ENCODE measurements at places on chromosomes 7 and 10. TPM values are rescaled to one million over a fixed set of nuclear protein-coding genes. Genes with fewer than 3 reads are reported as not detected.

DNA sequence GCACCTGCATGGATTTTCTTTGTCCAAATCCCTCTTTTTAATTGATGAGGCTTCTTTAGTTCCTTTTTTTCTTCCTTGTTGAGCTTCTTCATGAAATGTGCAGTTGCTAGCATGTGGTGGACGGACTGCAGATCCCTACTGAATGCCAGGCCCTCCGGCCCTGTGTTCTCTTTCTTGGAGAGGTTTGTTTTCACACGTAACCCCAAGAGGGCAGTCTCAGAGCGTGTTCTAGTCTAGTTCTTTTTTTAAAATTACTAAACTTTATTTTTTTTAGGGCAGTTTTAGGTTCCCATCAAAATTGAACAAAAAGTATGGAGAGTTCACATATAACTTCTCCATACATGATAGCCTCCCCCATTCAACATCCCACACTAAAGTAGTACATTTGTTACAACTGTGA, 190.0 kb downstream of the CFTR start:
- DNase-seq: no peak

The SLIT1 gene
- 0.42 TPM for total RNA-seq

The SLC13A1 gene
- total RNA-seq: not detected

The TMEM236 gene
- total RNA-seq: 0.64 TPM

GRCh38 chr10:16689696-16690095, 127.5 kb downstream of the RSU1 start:
- no peak for DNase-seq

DNA sequence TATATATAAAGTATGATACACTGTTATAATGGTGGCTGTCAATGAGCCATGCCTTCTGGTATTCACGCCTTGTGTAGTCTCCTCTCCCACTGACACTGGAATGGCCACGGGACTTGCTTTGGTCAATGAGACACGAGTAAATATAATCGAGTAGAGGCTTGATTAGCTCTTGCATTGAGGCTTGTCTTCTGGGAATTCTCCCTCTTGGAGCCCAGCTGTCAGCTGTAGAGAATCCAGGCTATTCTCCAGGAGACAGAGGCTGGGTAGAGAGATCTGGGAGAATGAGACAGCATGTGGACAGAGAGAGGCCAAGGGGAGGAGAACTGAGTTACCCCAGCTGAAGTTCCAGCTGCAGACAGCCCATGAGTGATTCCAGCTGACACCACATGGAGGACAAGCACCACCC, 25.2 kb upstream of the PLCE1 start:
- DNase-seq: no peak

DNA sequence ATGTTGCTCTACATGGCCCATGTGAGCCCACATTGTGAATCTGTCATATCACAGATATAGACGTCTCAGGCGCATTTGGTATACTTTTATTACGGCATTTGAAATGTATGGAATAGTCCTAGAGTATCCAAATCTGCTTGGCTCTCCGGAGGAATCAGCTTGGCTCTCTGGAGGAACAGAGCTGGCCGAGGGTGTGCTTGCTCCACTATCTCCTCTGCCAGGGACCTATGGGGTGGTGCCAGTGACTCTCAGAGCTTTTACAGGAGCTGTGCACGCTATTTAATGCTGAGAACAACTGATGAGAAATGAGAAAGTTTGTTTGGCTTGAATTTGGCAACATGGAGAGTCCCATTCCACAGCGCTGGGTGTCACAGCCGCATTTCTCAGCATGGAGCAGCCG, 144.0 kb downstream of the ZMYND11 start:
- no peak for DNase-seq

The KCND2 gene
- total RNA-seq: not detected

GRCh38 chr10:12299222-12299965, 50.0 kb upstream of the CAMK1D start:
- no peak for DNase-seq

The GATA3 gene
- total RNA-seq: 27.7 TPM

The AQP1 gene
- 0.19 TPM for total RNA-seq

The PDIA4 gene
- 192 TPM for total RNA-seq

DNA sequence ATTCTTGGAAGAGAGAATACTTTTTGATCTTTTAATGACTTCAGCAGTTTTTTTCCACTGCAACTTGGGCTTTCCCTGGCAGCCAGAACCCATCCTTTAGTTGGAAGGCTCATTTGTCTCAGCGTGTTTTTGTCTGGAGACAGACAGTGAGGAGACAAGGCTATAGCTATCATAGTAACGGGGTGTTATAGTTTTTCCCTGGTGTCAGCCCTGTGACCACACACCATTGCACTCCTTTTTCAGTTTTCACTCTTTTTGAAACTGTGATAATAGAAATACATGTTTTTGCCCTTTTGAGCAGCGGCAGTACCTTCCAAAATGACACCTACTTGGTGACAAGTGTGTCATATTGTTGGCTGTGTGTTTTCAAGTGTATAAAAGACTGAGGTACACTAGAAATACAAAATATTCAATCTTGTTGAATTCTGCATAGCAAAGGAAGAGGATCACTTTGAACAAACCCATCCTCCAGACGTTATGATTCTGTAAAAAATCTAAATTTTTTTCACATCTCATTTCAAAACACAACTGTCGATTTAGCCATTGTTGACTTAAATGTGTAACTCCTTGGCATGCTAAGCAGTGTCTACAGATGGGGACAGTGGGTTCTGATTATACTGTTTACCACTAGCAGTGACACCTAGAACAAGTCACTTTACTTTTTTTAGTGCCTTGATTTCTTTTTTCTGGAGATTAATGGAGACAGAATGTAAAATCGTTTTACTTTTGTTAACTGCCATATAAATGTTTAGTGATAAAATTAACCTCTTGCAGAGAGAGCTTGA, 130.1 kb downstream of the EXOC4 start:
- no peak for DNase-seq

DNA sequence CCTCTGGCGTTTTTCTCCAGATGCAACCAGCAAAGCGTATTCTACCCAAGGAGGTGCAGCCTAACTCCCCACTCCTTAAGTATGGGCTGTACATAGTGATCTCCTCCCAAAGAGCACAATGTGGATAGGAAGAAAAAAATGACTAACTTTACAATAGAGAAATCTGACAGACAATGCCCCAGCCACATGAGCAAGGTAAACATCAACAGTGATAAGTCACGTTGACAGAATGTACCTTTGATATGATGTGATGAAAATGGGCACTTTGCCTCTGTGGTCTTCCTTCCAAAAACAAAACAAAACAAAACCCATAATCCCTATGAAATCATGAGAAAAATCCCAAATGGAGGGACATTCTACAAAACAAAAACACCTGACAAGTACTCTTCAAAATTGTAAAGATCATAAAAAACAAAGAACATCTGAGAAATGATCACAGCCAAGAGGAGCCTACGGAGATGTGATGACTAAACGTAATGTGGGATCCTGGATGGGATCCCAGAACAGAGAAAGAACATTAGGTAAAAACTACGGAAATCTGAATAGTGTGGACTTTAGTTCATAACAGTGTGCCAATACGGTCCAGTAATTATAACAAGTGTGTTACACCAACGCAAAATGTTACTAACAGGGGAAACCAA, 50.6 kb downstream of the ABLIM1 start:
- no peak for DNase-seq

- no peak for DNase-seq
Observed at GRCh38 chr7:127920787-127921438, 110.3 kb downstream of the LRRC4 start.

DNA sequence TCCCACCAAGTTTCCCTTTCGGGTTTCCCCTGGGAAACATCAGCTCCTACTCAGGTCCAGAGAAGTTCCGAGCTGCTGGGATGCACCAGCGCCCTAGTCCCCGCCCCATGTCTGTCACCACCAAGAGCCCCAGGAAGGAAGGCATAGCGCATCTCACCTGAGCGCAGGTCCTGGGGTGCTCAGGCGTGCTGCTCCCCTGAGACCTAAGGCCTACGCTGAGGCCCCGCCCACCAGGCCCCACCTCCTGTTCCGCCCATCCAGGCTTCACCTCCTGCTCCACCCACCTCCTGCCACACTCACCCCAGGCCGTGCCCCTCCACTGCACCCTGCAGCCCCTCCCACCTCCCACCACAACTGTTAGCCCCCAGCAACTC, 1.2 kb upstream of the TFR2 start:
- no peak for DNase-seq

The CDNF gene
- 3.4 TPM for total RNA-seq

DNA sequence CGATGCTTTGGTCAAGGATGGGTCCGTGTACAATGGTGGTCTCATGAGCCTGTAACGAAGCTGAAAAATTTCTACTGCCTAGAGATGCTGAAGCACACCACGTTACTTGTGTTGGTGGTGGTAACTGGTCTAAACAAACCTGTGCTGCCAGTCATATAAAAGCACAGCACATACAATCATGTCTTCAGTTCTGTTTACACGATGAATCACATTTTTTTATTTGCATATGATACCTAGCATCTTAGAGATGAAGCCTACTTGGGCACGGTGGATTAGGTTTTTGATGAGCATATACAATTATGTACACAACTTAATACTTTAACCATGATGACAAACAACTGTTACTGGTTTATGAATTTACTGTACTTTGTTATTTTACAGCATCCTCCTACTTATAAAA, 201.0 kb downstream of the ZMYND11 start:
- DNase-seq: no peak

The GNAT3 gene
- total RNA-seq: not detected

GRCh38 chr10:99372546-99373271, 43.6 kb downstream of the CNNM1 start:
- no peak for DNase-seq

- DNase-seq: no peak
Observed at GRCh38 chr7:135773464-135773863, 24.9 kb upstream of the FAM180A start.

The CALHM2 gene
- total RNA-seq: 0.52 TPM

The WIPF3 gene
- 1.2 TPM for total RNA-seq

The GJD4 gene
- not detected for total RNA-seq

DNA sequence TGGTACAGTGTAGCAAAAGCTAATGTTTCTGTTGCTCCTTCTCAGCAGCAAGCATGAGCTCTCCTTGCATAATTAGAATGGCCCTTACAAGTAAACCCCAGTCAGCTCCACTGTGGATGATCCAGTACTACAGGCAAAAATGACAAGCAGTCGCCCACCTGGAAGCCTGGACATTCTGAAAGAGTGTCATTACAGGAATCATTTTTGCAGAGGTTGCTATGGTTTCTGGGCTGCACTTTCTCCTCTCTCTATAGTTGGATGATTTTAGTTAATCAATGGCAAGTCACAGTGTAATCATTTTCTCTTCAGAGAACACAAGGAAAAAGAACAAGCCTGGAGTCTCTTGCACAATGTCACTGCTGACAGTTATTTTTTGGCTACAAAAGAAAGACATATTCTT, 102.9 kb upstream of the MYO3A start:
- DNase-seq: no peak

- no peak for DNase-seq
Observed at GRCh38 chr10:24720096-24720495, 3.6 kb downstream of the ARHGAP21 start.

DNA sequence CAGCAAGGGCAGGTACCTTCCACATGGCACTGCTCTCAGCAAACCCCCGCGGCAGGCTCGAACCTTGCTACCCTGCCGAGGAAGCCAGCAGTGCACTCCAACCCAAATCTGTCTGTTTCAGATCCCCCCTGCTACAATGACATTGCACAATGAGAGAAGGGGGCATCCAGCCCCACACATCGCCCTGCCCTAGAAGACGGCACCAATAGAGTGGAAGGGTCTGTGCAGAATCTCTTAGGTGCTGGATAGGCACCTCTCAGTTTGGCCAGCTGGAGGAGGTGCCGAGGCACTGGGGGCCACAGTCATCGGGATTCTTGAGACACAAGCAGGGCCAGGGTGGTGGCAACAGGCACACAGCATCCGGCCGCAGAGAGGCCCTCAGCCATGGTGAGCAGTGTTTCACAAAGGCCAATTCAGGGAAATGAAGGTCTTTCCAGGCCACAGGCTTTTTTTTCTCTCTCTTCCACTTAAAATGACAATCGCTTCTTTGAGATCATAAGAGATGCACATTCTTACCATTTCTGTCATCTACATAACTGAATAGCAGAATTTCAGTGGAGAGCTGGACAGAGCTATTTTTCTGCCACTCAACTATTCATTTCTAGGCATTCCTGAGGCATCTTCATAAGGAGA, 281.3 kb downstream of the TNS3 start:
- DNase-seq: no peak

GRCh38 chr10:107585630-107586029, 421.1 kb upstream of the SORCS1 start:
- no peak for DNase-seq

- DNase-seq: no peak
Observed at GRCh38 chr10:90587561-90587960, 270.3 kb downstream of the HTR7 start.

DNA sequence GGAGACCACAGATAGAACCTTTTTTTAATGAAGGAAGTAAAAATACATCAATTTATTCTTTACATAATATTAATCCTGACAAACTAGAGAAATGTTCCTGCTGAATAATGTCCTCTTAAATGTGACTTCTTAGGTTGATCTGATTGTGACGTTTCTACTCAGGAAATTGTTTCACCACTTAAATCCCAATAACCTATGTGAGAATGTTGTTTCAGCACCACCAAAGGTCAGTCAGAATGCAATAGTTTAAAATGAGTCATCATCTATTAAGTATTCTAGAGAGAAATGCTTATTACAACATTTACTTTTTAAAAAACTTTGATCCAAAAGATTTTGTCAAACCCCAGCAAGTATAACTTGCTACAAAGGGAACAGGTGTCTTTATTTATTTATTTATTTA, 155.4 kb upstream of the CACNA2D1 start:
- DNase-seq: no peak

- DNase-seq: no peak
Observed at GRCh38 chr10:35652824-35653223, 10.7 kb upstream of the FZD8 start.

DNA sequence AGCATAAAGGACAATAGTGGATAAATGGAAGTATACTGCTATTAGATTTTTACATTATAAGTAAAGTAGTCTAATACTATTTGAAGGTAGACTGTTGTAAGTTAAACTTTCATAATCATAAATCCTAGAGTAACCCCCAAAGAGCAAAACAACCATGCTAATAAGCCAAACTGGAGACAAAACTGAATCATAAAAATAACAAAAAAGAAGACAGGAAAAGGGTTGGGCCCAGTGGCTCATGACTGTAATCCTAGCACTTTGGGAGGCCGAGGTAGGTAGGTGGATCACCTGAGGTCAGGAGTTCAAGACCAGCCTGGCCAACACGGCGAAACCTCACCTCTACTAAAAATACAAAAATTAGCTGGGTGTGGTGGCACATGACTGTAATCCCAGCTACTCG, 9.7 kb downstream of the CACUL1 start:
- DNase-seq: no peak

The GARIN1A gene
- total RNA-seq: 0.79 TPM

All from Caco-2 (cell line).